ENCODE measurements at places on chromosomes 5 and 9.

DNA sequence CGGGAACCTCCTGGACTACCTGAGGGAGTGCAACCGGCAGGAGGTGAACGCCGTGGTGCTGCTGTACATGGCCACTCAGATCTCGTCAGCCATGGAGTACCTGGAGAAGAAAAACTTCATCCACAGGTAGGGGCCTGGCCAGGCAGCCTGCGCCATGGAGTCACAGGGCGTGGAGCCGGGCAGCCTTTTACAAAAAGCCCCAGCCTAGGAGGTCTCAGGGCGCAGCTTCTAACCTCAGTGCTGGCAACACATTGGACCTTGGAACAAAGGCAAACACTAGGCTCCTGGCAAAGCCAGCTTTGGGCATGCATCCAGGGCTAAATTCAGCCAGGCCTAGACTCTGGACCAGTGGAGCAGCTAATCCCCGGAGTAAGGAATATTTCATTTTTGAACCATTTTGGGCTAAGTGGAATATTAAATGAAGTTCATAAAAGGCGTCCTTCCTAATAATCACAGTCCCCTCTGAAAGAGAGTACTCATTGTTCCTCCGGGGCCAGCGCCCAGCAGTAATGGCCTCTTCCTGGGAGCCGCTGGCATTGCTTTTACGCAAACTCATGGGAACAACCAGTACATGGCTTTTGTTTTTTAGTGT lies 23.6 kb downstream of the QRFP start:
- DNase-seq: no peak

- DNase-seq: no peak
Measured at GRCh38 chr5:167923396-167923795, 368.0 kb upstream of the WWC1 start.

GRCh38 chr5:67014191-67014590 lies 182.4 kb downstream of the CD180 start:
- no peak for DNase-seq

- no peak for DNase-seq
Measured at GRCh38 chr5:40442346-40442745, 237.4 kb upstream of the PTGER4 start.

DNA sequence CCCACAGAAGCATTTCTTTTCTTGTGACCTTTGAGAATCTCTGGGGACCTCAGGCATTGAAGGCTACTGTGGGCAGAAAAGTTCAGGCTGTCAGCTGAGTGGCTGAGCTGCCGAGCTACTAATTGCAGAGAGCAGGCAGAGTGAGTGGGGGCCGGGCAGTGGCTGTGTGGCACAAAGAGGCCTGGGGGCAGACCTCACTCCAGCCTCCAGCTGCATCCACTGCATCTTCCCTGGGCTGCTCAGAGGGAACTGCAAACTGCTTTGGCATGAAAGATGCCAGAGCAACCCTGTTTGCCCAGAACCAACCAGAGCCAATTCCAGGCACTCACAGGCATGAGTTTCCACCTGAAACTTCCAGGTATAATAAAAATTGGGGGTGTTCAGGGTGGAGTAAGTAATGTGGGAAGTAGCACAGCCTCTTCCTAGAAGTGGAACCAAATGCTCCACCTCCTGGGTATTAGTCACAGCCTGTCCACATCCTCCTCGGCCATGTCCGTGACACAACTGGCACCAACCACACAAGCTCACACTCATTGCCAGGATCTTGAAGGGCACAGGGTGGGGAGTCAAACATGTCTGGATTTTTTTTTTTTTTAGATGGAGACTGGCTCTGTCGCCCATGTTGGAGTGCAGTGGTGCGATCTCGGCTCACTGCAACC lies 548.9 kb downstream of the BNC2 start:
- peak; percentile 87 for DNase-seq

DNA sequence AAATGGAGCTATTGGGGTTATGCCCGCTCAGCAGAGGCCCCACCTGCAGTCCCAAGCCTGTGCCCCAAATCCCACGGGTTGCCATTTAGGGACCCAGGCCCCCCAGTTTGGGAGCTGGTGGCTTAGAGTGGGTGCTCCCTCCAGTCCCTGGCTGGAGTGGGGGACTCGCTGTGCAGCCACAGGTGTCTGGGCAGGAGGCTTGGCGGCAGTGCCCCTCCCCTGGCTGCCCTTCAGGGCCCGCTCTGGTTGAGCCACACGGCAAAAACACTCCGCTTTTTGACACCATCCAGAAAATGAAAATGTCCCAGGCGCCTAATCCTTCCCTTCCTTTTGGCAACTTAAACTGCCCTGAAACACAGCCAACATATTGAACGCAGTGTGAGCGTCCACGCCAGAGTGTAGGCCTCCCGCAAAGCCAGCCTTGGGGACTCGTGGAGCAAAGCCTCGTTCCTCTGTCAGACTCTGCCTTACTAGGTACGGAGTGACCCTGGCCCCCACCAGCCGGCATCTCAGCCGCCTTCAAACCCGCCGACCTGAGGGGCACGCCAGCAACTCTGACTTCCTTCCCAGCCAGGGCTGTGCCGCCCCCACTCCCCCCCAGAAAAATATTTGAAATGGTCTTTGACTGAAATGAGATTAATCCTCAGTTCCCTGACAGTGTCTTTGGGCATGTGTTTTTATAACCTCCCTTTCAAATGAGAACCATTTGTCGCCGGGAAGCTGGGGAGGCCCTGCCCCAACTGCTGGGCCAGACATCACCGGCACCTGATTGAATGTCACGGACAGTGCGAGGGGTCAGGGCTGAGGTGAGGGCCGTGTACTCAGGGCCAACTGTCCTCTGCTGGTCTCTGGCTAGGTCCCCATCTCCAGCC lies 98.5 kb upstream of the LMX1B start:
- DNase-seq: no peak

Measured in LHCN-M2 (cell line).